PC-9 (cell line): ENCODE measurements at places on chromosomes 7 and 10. TPM values are rescaled to one million over a fixed set of nuclear protein-coding genes. Genes with fewer than 3 reads are reported as not detected.

- no peaks in the 10 kb centered on the region; the same call in 1 of the 2 replicates for H3K27me3 ChIP-seq
- H3K4me1 ChIP-seq: no peaks in the 10 kb centered on the region
- no peaks in the 10 kb centered on the region for H3K36me3 ChIP-seq
- no peak overlapping the region for H3K4me3 ChIP-seq
- no peak overlapping the region for H3K27ac ChIP-seq
- no peak for DNase-seq
Observed at GRCh38 chr10:85429126-85429525, 937.5 kb downstream of the GRID1 start.

The GHRHR gene
- not detected in 2 replicates for total RNA-seq

The ABCB4 gene
- total RNA-seq: not detected in 2 replicates

DNA sequence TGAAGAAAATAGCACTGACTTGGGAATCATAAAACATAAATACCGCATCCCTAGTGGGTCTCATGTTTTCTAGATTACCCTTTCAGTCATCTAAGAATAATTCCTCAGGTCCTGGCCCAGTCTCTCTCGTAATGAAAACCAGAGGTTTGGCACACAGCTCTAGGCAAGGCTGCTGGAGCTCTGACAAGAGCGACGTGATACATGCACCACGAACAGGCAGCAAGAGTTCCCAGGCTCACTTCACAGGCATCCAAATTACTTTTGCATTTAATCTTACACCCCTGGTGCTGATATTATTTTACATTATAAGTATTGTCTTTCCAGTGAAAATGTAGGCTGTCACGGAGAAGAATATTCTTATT is 105.2 kb downstream of the THSD7A start:
- no peaks in the 10 kb centered on the region for H3K36me3 ChIP-seq
- H3K27ac ChIP-seq: no peak overlapping the region
- H3K4me3 ChIP-seq: no peak overlapping the region
- DNase-seq: no peak
- no peaks in the 10 kb centered on the region for H3K4me1 ChIP-seq
- H3K27me3 ChIP-seq: no peaks in the 10 kb centered on the region

DNA sequence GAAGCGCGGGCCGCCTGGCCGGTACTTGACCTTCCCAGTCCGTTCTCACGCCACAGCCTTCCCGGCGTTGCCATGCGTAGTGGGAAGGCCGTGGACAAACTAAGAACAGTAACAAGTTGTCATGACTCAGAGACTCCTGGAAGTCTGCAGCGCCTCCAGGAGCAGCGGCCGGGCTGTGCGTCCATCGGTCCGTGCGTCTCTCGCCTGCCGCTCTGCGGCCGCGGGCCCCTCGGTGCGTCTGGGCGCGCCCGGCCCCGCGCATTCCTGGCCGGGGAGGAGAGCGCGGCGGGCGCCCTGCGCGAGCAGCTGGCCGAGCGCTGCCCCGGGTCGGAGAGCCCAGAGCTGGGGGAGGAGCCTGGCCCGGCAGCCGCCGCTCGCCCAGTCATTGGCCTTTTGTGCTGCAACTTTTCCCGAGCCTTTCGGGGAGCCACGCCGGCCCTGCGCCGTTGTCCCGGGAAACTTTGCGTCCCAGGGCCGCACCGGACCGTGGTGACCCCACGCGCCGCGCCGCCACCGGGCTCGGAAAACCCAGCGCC is 123.7 kb downstream of the TACC2 start:
- peak overlapping the region; percentile 90 for H3K27ac ChIP-seq
- no peaks in the 10 kb centered on the region for H3K36me3 ChIP-seq
- peak overlapping the region; percentile 88 for H3K4me3 ChIP-seq
- peaks cover 8% of the 10 kb centered on the region for H3K4me1 ChIP-seq
- DNase-seq: peak; percentile 85
- no peaks in the 10 kb centered on the region for H3K27me3 ChIP-seq

The MCM10 gene
- total RNA-seq: 20.9 and 24.5 TPM in 2 replicates

The OPALIN gene
- not detected in 2 replicates for total RNA-seq
